ENCODE measurements at places on chromosomes 16 and 17.

GRCh38 chr17:58353389-58353825 lies 1.4 kb upstream of the SUPT4H1 start:
- no peak for DNase-seq

GRCh38 chr16:61820398-61820797 lies 215.8 kb downstream of the CDH8 start:
- DNase-seq = no peak

GRCh38 chr17:65850486-65850885 lies 289.0 kb upstream of the AXIN2 start:
- no peak for DNase-seq

- DNase-seq = no peak
These were observed 22.6 kb downstream of the NAA60 start for GRCh38 chr16:3465911-3466584.

GRCh38 chr16:10678655-10679054 lies 16.1 kb downstream of the TEKT5 start:
- DNase-seq = peak; percentile 61

- DNase-seq = peak; percentile 77
These were observed 61.0 kb upstream of the RBL2 start for GRCh38 chr16:53372992-53373871.

- no peak for DNase-seq
These were observed 1860.3 kb downstream of the TP53TG3F start for GRCh38 chr16:35319536-35320192.

DNA sequence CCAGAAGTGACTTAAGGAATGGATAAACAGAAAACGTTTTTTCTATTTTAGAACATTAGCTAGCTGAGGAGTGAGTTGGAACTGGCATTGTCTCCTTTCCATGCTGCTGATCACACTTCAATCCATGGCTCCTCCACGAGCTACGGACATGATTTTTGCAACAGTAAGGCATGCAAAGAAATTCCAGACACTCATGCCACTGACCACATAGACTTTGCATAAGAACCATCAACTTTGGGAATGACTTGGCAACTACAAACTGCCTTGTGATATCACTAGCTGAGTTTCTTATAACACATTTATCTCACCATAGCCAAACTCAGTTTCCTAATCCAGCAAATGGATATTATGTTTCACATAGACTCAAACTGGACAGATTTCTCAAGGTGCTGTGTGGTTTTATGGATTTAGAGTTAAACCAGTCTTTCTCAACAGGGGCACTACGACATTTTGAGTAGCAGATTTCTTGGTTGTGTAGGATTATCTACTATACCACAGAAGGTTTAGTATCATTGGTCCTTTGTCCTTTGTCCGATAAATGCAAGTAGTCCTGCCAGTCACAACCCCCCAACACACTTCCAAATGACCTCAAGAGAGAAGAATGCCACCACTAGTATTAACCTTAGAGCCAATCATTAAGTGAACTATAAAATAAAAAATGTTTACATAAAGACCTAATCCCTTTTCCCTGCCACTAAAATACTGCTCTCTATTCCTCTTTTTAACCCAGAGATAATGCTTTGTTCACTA lies 48.3 kb upstream of the C17orf78 start:
- DNase-seq = no peak

GRCh38 chr17:28570716-28571360 lies 486 bp downstream of the PIGS start:
- peak; percentile 63 for DNase-seq

GRCh38 chr16:22141767-22142166 lies 20.5 kb upstream of the SDR42E2 start:
- peak; percentile 41 for DNase-seq

- DNase-seq = no peak
These were observed 7.3 kb downstream of the WWP2 start for GRCh38 chr16:69769404-69769803.

GRCh38 chr17:2203818-2204217 lies 99.8 kb downstream of the SMG6 start:
- no peak for DNase-seq

GRCh38 chr16:78244131-78244895 lies 144.9 kb downstream of the WWOX start:
- DNase-seq = peak; percentile 38

- DNase-seq = no peak
These were observed 53.2 kb upstream of the ZNF750 start for GRCh38 chr17:82892899-82893565.

DNA sequence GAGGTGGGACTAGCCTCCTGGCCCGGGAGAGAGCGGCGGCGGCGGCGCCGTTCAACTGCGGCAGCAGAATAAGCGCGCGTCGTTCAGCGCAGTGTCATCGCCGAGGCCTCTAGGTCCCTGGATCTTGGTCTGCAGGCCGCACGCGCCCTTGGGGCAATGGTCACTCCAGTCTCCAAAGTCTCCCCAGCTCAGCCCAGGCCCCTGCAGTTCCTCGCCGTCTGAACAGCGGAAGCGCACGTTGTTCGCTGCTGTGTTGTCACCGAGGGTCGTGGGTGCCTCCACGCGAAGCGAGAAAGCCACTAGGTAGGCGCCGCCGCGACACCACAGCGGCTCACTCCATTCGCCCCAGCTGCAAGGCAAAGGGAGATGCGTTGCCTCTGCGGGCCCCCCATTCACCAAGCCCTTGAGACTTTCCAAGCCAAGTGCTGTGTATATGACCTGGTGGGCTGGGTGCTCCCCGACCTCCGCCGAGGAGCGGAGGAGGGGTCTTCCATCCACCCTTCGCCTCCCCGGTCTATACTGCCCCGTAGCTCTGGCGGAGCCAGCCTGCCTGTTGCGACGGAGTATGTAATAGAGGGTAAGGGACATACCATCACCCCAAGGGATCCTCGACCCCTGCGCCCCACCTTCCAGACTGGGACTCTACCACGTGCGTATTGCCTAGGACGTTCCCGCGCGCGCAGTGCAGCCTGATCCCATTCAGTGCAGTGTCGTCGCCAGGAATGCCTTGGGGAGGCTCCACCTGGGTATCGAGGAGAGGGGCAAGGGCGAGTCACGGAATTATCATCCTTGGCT lies 656 bp downstream of the VMO1 start:
- peak; percentile 39 for DNase-seq

DNA sequence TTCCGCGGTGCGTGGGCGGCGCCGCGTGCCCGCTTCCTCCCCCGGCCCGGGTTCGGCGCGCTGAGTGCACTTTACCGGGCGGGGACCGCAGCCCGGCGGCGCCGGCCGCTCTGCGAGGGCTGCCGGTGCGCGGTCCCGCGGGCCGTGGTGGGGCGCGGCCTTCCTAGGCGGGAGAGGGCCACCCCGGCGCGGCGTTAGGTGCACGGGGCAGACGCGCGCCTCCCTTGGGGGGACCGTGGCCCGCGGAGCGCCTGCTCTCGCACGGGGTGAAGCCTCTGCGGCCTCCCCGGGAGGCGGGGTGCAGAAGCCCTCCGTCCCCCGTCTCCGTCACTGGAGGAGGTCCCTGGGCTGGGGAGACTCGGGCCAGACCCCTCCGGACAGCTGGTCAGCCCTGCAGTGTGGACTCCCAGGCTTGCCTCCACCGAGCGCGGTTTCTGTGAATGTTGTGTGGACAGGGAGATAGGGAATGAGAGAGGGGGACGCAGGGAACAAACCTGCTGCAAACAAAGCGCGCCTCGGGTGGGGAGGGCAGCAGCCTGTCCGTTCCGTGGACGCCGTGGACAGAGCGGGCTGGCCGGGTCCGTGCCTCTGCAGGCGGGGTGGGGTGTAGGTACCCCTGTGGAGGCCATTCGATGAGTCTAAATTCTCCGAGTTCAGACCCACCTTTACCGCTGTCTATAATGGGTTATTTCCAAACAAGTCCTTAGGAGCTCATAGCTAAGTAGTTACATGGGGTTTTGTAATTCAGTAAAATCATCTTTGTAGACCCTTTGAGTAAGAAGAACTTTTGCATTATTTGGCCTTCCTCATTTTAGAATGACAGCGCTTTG lies 721 bp downstream of the TBCD start:
- no peak for DNase-seq

- DNase-seq = no peak
These were observed 21.2 kb downstream of the CLEC16A start for GRCh38 chr16:10965440-10966061.

DNA sequence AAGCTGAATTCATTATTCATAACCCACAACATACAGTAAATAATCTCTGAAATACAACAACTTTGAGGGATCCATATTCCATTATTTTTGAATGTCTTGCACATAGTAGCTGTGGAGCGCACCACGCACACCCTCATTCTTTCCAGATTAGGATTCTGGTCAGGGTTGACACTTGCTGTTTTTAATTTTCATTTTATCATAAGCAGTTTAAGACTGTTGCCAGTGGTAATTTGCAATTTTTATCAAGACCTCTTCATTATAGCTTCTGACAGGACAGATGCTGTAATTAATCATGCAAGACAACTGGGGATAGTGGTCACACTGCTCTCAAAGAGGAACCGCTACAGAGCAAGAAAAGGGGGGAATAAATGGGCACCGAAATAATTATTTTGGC lies 109.7 kb downstream of the TOX3 start:
- DNase-seq = no peak

DNA sequence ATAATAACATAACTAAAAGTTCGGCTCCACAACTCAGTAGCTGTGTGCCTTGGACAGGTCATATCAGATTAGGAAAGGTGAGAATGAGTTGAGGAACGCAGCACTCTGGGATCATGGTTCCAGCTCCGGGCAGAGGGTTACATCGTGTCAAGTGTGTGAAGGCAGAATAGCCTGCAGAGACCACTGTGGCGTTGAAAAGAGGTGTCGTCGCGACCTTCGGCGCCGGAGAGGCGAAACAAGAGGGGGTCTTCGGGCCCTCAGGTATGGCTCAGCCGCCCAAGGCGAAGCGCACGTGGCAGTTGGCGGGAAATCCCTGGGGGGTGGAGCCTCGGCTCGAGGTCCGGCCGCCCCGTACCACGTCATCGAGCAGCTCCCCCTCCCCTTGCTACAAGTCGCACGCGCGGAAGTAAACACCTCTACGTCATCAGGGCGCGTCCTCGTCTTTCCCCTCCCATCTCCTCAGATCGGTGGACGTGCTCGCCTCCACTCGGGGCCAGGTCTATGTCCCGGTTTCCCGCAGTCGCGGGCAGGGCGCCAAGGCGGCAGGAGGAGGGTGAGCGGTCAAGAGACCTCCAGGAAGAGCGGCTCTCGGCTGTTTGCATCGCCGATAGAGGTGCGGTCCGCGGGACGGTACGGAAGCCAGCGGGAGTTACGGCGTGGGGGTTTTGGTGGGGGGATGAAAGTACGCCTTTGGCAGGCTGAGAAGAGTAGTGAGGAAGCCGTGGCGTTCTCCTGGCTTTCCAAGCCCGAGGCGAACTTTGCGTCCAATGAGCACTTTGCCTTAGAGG lies at the start of gene DHX40:
DHX40 (plus strand) TSS at position 440 of the 788 bp plus-strand sequence; CDS start at position 502, 62 bp downstream.
- DNase-seq = peak; percentile 97

DNA sequence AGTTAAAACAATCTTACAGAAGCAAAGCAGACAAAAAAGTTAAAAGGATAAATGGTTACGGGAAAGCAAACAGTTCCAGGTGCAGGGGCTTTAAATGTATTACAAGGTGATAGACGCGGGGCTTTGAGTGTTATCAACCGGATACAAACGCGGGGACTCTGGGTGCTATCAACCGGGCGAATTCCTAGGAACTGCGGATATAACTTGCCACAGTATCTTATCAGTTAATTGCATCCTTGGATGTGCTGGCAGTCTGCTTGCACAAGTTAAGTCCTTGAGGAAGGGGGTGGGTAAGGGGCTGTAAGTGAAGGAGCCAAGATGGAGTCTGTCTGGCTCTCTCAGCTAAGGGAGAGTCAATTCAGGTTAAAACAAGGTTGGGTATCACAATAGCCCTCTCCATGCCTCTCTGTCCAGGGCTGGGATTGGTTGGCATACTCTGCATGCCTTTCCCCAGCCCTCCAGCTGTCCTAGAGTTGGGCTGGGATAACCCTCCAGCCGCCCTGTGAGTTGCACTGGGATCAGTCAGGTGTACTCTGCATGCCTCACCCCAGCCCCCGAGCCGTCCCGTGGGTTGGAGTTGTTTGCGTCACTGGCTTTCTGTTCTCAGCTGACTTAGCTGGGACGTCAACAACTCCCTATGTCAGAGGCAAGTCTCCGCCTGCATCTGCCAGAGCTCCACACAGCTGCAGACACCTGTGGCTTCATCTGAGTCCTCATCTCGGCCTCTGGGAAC lies 40.9 kb downstream of the TMEM235 start:
- peak; percentile 94 for DNase-seq

DNA sequence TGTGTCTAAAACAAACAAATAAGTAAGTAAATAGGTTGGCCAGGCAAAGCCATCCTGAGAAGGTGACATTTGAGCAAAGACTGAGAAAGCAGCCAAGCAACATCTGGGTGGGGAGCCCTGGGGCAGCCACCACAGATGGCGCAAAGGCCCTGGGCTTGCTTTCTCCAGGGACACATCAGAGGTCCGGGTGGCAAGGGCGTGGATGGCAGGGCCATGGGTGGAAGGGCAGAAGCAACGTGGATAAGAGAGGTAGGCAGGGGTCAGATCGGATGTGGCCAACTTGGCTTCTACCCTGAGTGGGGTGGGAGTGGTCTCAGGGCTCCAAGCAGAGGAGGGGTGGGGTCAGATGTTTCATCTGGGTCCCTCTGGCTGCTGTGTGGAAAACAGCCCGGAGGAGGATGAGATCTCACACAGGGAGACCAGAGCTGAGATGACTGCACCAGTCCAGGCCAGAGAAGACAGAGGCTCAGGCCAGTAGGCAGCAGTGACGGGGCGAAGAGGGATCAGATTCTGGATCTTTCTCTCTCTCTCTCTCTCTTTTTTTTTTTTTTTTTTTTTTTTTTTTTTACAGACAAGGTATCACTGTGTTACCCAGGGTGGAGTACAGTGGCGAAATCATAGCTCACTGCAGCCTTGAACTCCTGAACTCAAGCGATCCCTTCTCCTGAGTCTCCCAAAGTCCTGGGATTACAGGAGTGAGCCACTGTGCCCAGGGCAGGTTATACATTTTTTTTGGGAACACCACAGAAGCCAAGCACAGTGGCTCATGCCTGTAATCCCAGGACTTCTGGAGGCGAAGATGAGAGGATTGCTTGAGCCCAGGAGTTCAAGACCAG lies 6.1 kb upstream of the SPN start:
- peak; percentile 59 for DNase-seq

DNA sequence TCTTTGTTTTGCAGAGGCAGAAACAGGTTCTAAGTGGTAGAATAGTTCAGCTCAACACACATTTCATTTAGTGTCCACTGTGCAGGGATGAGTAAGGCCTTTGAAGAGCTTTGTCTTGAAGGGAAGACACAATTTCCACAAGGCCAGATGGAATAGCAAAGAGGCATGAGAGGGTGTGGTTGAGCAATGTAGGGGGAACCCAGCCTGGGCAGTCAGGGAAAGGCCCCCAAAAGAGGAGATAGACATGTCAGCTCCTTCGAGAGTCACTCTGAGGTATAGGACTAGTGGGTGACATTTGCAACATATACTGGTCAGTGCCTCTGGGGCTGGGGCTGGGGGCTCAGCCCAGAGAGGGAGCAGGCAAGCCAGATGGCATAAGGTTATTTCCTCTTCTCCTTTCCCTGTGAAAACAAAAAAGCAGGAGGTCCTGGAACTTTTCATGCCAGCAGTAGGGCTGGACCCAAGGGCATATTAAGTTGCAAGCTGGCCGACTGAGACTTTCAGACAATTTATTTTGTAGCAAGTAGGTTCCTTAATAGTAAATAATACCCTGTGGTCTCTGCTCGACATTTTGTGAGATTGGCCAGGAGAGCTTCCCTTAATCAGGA lies 7.1 kb downstream of the ALKBH5 start:
- DNase-seq = no peak

- DNase-seq = no peak
These were observed 18.2 kb upstream of the NOS2 start for GRCh38 chr17:27818401-27819105.

GRCh38 chr17:38464723-38465390 lies 36.6 kb downstream of the ARHGAP23 start:
- DNase-seq = peak; percentile 51

All from ELF-1 (cell line).